Stimulated activated CD4-positive, alpha-beta T cell treated with anti-CD3 and anti-CD28 coated beads, Interleukin-2, amount 100 ng/mL, for 48 hours (primary cell): ENCODE measurements at places on chromosomes 11 and 22.

- no peak for DNase-seq
Measured at GRCh38 chr11:103936059-103936458, 100.4 kb upstream of the DDI1 start.

- DNase-seq, result no peak
Measured at GRCh38 chr22:20904980-20905355, 12.2 kb upstream of the CRKL start.

- no peak for DNase-seq
Measured at GRCh38 chr11:125128450-125128849, 17.0 kb upstream of the TMEM218 start.

DNA sequence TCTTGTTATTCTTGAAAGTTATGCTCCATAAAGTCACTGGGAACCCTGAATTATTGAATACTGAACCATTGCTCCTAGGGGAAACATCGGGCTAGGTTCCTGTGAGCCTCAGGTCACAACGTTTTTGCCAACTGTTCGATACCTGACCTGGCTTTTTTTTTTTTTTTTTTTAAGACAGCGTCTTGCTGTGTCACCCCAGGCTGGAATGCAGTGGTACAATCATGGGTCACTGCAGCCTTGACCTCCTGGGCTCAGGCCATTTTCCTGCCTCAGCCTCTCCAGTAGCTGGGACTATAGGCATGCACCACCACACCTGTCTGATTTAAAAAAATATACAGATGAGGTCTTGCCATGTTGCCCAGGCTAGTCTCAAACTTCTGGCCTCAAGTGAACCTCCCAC is 22.5 kb downstream of the LRP5 start:
- no peak for DNase-seq

- no peak for DNase-seq
Measured at GRCh38 chr11:72446929-72447769, 12.8 kb upstream of the CLPB start.
